GF-D8 (cell line): ENCODE measurements at places on chromosomes 16 and 17.

GRCh38 chr17:70739065-70739464, 569.7 kb downstream of the KCNJ2 start:
- no peak for DNase-seq

DNA sequence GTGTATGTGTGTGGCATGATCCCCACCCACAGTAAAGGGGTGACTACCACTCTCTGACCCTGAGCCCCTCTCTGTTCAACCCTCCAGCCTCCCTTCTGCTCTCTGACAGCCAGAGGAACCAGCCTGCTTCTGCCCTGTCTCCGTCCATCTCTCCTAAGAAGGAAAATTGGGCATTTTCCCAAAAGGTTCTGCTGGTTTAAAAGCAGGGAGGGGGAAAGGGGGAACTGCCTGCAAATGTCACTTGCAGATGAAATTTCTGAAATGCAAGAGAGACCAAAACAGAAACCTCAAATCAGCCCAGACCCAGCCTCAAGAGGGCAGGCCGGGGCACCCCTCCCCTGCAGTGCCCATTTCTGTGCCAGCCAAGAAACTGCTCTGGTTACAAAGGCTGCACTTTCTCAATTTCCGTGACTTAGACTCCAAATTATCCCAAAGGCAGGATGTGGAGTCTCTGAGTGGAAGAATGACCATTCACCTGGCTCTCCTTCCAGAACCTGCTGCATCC, 197.9 kb downstream of the RBFOX3 start:
- no peak for DNase-seq

DNA sequence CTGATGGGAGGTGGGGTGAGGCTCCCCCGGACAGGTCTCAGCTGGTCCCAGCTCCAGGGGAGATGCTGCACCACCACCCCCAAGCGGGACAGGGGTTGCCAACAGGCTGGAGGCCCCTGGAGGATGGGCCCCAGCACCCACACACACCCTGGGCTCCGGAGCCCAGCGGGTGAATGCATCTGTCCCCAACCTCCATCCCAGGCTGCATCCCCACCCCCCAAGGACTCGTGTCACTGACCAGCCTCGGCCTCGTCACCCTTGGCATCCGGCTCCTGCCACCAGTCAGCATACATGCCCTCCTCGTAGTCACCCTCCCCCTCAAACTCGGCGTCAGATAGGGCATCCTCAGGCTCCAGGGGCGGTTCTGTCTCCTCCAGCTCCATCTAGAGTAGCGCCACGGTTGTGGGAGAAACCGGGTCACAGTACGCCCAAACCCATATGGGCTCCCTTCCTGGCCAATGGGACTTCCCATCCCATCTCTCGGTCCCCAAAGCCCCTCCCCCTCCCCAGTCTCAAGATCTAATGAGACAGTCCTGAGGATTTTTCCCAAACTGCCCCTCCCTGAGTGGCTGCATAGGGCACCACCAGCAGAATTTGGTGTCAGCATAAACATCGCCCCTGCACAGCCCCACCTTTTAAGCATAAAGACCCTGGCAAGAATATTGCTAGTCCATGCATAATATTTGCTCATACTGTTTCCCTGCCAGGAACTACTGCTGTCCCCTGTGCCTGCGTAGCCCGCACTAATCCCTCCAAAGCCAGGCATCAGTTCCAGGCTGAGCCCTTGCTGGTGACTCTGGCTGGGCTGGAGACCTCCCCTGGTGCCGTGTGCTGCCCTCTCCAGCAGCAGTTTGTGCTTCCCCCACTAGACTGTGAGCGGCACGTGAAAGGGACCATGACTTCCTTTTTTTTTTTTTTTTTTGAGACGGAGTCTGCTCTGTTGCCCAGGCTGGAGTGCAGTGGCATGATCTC, 8.4 kb downstream of the P3H4 start:
- DNase-seq: no peak

- DNase-seq: no peak
Measured at GRCh38 chr17:43906951-43907424, 348 bp downstream of the MPP2 start.

DNA sequence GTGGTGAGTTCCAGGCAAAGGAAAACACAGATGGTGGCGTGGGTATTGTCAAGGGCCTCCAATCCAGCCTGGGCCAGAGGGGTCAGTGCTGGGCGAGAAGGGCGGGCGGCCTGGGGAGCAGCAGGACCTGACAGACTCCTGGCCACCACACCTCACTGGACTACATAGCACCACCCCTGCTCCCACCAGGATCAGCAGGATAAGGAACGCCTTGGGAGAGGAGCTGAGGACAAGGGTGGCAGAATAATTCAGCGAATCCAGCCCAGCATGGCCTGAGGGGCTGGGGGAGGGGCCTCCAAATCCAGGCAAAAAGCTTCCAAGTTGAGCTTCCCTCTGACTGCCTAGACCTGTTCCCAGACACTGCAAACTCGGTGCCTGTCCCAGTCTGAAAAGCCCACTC, 6.5 kb downstream of the DLX4 start:
- no peak for DNase-seq

- DNase-seq: no peak
Measured at GRCh38 chr16:87680272-87680644, 78.0 kb downstream of the JPH3 start.

DNA sequence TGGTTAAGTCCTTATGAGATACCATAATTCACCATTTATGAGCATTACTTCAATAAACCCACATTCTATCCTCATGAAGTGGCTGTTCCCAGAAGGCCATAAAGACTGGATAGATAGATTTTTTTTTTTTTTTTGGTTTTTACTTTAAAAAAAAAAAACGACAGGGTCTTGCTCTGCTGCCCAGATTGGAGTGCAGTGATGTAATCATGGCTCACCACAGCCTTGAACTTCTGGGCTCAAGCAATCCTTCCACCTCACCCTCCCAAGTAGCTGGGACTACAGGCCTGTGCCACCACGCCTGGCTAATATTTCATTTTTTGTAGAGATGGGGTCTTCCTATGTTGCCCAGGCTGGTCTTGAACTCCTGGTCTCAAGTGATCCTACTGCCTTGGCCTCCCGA, 102.3 kb downstream of the XYLT1 start:
- no peak for DNase-seq
